ENCODE measurements at places on chromosomes 1 and 21.

DNA sequence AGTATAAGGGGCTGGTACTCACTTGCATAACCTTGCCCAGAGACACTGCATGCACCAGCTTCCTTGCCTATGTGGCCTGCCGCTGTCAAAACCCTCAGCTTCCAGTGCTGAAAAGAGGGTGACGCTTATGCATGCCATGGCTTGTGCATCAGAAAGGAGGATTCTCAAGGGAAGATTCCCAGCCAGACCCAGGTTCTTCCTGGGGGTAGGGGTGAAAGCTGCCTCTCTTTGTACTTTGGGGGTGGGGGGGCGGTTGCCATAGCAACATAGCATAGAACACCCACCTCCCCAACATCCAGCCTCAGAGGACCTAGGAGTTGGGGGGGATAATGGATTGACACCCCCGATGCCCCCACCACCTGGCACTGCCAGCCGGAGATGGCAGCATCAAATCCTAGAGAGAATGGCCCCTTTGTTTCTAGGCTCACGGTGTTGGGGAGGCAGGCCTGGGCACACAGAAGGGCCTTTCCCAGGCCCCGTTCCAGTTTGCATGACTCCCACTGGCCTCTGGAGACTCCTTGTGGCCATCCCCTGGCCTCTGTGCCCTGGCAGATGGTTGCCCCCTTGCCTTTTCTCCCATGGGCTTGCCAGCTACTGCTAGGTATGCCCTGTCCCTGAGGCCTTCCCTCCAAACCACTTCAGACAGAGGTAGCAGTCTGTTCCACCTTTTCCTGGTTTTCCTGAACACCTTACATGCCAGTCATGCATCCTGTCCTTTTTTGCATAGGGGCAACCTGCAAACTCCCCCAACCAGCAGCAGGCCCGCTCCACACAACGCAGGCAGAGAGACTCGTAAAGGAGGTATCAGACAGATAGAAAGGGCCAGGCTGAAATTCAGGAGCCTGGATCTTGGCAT lies 44.6 kb downstream of the RHBG start:
- no peak for DNase-seq

DNA sequence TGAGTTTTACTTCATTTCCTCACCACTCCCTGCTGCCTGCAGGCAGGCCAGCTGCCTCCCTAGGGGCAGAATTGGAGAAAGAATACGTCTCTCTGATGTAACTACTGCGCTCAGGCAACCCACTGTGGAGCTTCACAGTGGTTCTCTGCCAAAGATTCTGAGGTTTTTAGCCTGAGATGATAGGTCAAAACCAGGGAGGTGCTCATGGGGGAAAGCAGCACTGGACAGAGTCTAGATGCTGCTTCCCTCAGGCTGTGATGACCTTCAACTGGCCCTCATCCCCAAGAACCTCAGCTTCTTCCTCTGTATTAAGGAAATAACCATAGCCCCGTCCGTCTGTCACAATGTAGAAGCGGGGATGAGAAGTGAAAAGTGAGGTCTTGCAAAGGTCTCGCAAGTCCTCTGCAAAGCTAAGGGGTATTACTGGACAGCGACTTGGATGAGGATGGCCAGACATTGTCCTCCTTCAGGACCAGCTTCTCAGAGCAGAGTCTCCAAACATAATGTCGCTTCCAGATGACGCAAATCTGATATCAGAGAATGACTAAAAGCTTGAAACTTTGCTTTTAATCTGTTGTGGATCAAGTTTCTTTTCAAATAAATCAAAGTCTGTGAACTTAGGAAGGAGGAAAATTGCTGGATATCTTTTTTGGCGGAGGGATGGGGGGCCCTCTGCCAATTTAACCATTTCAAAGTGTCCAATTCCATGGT lies 65.9 kb upstream of the ATP5PO start:
- DNase-seq: no peak

GRCh38 chr1:119587341-119587740 lies 60.7 kb downstream of the ZNF697 start:
- DNase-seq: no peak

DNA sequence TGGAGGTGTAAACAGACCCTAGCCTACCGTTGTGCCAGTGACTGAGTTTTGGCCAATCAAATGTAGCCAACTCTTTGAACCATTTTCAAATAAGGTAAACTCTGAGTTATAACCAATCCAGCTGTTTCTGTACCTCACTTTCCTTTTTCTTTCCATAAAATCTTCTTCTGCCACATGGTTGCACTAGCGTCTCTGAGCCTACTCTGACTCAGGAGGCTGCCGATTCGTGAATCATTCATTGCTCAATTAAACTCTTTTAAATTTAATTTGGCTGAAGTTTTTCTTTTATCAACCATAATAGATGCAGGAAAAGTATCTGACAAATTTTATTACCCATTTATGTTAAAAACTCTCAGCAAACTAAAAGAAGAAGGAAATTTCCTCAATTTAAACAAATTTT lies 111.5 kb upstream of the LYPLAL1 start:
- DNase-seq: no peak

GRCh38 chr21:38349111-38349746 lies 92.4 kb downstream of the KCNJ15 start:
- no peak for DNase-seq

DNA sequence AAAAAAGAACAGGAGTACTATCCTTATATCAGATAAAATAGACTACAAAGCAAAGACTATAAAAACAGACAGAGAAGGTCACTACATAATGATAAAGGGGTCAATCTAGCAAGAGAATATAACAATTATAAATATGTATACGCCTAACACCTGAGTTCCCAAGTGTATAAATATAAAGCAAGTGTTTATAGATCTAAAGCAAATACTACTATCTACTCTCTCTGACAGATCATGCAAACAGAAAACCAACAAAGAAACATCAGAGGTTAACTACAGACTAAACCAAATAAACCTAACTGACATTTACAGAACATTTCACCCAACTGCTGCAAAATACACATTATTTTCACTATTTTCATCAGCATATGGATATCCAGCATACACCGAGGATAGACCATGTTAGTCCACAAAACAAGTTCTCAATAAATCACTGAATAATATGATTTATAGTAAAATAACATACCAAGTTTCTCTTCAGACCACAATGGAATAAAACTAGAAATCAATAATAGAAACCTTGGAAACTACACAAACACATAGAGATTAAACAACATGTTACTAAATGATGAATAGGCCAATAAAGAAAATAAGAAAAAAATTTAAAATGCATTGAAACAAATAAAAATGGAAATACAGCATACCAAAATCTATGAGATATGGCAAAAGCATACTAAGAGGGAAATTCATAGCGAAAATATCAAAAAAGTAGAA lies 22.7 kb downstream of the UCHL5 start:
- no peak for DNase-seq

GRCh38 chr1:204837440-204838084 lies 33.1 kb upstream of the NFASC start:
- no peak for DNase-seq

GRCh38 chr1:155052439-155053395 lies 1.6 kb downstream of the ADAM15 start:
- no peak for DNase-seq

DNA sequence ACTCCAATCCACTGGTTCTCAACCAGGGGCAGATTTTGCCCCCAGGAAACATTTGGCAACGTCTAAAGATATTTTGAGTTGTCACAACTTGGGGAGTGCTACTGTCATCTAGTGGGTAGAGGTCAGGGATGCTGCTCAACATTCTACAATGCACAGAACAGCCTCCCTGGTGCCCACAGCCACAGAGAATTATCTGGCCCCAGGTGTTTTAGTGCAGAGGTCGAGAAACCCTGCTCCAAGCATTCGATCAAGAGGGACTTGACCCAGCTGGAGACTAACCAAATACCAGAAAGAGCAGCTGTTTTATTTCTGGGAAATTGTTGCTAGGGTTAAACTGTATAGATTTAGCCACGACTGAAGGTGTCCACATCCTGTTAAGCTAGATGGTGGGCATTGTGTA lies 19.2 kb downstream of the CD247 start:
- no peak for DNase-seq

DNA sequence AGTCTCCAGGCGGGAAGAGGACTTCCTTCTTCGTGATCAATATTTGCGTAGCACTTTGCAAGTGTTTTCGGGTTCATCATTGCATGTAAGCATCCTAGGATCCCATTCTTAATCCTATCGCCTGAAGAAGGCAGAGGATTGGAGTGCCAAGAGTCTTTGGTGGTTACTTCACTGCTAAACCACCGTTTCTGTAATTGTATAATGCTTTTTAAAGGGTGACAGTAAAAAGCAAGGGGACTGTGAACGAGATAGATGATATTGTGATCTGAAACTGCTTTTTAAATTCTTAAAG lies 345 bp upstream of the ALDH9A1 start:
- DNase-seq: no peak

- DNase-seq: no peak
Measured at GRCh38 chr1:42163114-42163513, 1.4 kb downstream of the GUCA2A start.

DNA sequence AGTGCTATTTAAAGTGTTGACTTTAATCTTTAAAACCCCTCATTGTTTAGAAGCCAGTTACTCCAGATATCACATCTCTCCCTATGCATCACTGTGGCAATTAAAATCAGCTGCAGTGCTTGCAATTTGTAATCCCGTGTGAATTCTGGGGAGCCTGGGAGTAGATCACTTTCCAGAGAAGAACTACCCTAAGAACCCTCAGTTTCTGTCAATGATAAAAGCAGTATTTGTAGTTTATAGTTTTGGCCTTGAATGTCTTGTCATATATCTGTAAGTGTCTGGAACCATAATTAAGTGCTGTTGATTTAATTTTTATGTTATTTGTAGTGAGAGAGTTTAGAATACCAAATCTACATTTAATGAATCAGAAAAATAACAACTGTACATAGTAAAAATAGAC lies 5.5 kb upstream of the SPAG17 start:
- no peak for DNase-seq

DNA sequence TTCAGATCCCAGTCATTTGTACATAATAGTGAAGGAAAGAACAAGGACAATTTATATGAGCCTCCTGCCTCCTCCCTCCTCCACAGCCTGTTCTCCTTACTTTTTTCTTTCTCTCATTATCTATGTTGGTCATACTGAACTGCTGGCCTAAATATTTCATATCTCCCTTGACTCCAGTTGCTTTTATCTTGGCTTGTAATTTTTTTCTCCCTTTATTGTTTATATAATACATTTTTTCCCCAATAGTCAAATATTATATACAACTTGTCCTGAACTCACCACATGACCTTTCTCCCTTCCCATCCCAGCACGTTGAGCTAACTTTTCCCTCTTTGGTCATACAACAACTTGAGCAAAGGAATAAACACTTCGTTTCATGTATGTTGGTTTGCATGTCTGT lies 752.1 kb downstream of the LTN1 start:
- DNase-seq: no peak

DNA sequence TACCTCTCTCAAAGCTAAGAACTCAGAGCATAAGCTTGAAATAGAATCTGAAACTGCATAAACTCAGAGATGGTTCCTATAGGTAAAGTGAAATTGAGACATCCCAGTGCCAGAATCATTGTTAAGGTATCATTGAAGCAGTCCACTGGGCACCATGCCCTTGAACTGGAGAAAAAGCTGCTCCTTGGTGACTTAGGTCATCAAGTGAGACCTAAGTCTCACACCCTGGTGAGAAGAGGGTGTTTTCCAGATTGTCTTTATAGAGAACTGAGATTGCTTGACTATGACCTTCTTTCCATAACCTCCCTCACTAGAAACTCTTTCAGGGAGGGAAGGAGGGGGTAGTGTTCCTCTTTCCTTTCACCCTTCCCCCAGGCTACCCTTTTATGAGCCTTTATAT lies 9.4 kb upstream of the ATP6V1G3 start:
- DNase-seq: no peak

DNA sequence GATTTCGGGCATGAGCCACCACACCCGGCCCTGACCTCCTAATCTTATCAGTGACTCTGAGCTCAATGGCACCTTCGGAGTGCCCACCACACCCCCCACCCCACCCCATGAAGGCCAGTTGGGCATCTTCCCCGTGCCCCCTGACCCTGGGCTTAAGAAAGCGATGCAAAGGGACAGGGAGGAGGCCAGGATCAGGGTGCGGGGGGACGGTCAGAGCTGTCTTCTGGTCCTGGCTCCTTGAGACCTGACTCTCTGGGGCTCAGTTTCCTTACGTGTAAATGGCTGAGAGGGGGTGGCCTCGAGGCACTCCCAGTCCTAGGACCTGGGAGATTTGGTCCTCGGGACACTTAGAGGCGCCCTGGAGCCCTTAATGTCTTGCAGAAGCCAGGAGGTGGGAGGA lies 103.9 kb upstream of the VAMP3 start:
- DNase-seq: no peak

DNA sequence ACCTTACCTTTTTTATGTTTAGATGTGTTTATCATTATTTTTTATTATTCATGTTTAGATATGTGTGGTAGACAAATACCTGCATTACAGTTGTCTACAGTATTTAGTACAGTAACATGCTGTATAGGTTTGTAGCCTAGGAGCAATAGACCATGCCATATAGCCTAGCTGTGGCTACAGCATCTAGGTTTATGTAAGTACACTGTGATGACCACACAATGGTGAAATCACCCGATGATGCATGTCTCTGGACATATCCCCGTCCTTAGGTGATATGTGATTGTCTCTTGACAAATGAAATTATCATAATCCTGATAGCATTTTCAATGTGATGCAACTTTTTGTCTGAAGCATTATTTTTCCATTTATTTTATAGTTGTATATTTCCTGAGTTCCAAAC lies 121.2 kb downstream of the DISP1 start:
- DNase-seq: no peak

GRCh38 chr1:60866226-60866900 lies 216.0 kb upstream of the NFIA start:
- DNase-seq: no peak

DNA sequence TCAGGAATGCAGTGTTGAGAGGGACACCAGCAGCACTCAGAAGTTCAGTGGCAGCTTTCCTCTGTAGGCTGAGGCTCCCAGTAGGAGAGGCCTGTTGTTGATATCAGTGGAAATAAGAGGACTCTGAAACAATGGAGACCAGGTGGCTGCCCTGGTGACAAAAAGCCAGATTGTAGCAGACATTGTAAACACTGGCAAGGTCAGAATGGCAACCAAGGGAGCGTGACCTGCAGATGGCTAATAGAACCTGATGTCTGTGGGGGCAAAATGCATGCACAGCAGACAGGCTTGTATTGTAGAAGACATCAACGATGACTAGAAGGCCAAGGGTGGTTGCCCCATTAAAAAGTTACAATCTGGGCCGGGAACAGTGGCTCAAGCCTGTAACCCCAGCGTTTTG lies 53.1 kb upstream of the GPR37L1 start:
- no peak for DNase-seq

DNA sequence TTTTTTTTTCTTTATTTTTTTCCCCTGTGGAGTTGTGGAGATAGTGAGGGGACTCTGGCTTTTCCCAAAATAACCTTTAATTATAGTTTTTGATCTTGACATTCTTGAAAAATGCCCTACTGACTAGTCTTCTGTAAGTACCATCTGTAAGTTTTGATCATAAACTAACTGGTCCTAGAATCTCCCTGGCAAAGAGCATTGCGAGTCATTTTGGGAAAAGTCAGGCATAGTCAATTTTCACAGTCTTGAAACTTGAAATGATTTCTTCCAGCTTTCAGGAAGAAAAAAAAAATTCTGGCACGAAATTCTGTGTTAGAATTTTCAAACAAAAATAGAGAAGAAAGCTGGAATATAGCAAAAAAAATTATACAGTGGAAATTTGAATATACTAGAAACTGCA lies 181.2 kb upstream of the SNX7 start:
- DNase-seq: no peak
